ENCODE measurements at places on chromosomes 4 and X.

- no peak for DNase-seq
Observed at GRCh38 chr4:69071286-69071685, 25.0 kb upstream of the UGT2B7 start.

DNA sequence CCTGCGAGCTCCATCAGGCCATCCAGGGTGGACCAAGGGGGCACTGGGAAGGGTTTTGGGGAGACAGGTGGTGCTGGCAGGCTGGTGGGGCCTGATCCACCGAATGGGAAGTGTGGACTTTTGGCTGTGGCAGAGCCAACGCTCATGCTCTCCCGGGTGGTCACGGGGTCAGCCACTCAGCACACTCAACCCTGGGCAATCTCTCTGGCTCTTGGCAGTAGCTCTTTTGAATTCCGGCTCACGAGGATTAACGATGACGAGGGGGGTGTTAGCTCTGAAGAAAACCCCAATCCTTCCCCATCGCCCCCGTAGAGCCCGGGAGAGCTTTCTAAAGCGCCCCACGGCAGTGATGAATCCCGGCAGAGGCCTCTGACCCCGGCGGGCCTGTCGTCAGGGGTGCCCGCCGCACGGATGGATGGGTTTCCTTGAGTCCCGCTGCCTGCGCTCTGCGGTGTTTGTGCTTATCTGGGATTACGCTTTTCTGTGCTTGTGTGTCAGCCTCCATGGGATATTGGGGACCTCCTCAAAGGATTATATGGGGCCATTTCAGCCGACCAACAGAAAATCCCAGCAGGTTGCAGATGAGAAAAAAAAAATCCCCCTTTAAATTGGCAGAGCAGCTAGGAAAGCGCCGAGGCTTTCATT is 156.8 kb upstream of the PSAPL1 start:
- DNase-seq: no peak

- peak; percentile 1 for DNase-seq
Observed at GRCh38 chr4:71732706-71733105, 51.2 kb downstream of the GC start.

DNA sequence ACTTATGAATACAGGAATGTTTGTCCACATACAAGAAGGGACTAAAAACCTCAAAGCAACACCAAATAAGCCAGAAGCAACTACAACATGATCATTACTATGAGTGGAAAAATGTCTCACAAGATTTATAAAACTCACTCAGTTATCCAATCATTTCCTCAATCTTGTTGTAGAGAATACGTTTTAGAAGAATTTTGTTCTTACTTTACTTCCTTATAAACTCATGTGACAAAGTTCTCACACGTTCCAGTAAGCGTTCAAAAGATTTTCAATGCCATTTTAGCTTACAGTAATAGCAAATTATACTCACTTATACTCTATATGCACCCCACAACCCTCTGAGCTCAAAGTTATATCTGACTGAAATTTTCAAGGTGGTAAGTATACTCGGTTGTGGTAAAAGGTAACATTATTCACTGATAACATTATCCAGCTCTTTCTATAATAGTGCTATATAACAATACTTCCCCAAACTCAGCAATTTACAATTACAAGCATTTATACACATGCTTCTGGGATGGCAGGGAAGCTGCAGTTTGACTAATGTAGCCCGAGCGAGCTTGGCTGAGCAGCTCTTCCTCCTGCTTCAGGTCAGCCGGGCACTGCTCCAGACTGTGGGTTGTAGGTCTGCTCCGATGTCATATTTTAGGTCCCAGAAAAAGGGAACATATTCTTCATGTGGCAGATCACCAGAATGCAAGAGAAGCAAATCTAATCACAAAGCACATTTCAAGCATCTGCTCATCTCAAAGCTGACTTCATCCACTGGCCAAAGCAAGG is 226.3 kb downstream of the RCHY1 start:
- no peak for DNase-seq

DNA sequence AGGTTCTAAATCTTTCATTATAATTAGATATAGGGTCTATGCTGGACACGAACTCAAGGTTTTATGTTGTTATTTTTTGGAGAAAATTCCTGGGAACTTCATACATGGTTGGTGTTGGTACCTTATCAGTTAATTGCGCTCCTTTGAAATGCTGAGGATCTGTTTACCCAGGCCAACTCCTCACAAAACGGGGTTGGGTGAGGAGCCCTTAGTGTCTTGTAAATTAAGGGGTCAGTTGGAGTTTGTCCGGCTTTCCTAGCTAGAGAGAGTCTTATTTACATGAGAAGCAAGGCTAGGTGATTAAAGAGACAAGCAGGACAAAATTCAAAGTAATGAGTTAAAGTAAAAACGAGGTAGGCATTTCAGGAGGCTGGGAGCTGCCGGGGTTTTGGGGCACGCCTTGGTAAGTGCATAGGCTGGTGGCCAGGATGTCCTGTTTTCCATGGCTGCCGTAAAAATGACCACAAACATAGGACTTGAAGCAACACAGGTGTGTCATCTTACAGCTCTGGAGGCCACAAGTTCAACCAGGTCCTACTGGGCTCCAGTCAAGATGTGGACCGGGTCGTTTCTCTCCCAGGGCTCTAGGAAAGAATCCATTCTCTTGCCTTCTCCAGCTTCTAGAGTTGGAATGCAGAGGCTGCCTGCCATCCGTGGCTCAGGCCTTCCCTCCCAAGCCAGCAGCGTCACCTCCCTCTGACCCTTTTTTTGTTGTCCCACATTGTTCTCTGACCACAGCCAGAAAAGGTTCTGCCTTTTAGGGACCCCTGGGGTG is 19.8 kb downstream of the PSAPL1 start:
- DNase-seq: no peak

GRCh38 chrX:42541554-42541953 is 236.4 kb downstream of the PPP1R2C start:
- no peak for DNase-seq

DNA sequence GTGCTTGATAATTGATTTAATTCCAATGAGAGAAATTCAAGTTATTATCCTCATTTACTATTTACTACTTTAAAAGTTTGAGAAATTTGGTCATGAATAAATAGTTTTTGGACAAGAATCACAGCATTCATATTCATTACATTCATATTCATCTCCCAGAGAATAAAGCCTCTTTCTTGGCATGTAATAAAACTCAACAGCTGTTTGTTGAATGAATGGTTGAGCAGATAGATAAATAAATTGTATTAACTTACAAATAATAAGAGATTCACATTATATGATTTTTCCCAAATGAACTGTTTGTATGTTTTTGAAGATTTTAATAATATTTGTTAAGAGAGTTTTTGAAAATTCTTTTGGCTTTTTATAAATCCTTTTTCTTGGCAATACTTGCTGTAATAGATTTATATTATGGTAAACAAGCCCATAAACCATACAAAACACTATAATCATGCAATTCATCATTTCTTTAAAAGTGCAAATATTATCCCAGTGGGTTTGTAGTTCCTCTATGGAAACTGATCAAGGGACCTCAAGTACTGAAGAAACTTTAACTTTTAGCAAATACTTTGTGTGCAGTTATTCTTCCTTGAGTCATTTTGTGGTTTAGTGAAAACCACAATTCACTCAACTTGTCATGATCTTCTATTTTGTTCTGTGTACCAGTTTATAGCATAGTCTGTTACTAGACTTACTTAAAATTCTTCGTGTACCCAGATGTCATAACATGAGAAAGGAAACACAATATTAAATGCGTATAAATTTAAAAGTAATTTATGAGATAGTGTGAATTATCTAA is 371.8 kb downstream of the ADGRL3 start:
- peak; percentile 52 for DNase-seq

- no peak for DNase-seq
Observed at GRCh38 chrX:29241809-29242208, 654.6 kb downstream of the IL1RAPL1 start.

- DNase-seq: no peak
Observed at GRCh38 chr4:6891436-6892170, 18.0 kb upstream of the TBC1D14 start.

- no peak for DNase-seq
Observed at GRCh38 chr4:7830747-7831146, 108.9 kb downstream of the AFAP1 start.

GRCh38 chr4:121277194-121278105 is 103.4 kb downstream of the QRFPR start:
- DNase-seq: peak; percentile 2

- no peak for DNase-seq
Observed at GRCh38 chr4:70687392-70687791, 940 bp upstream of the UTP3 start.

DNA sequence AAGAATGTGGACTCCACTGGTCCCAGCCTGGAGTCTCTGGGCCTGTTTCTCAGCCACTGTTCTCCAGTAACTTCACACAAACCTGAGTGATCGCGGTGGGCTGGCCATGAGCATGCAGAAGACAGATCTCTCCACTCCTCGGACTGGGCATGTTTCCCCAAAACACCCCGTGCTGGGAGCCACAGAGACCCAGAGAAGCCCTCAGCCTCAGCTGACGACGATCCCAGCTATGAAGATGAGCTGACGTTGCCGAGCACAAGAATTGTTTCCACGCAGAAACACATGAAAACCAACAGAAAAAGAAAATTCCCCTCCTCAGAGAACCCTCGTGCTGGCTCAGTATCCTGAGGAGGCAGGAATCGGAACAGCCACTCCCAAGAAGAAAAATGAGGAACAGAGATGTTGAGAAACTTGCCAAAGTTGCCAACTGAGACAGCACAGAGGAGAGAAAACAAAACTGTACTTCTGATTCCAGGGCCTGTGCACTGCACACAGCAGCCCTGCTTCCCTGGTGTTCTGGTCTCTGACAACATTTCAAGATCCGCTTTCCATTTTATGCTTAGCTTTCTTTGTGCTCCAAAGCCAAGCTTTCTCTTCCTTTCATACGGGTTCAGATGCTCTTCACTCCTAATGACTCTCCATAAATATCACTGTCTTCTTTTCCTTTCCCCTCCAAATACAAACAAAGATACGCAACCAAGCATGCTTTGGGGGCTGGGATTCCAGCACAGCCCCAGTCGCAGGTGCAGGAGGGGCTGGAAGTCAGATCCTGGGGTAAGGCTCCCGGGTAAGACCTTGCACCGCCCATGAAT is 81.4 kb downstream of the IRF2 start:
- no peak for DNase-seq

- DNase-seq: no peak
Observed at GRCh38 chrX:136674270-136674985, 26.5 kb downstream of the CD40LG start.

DNA sequence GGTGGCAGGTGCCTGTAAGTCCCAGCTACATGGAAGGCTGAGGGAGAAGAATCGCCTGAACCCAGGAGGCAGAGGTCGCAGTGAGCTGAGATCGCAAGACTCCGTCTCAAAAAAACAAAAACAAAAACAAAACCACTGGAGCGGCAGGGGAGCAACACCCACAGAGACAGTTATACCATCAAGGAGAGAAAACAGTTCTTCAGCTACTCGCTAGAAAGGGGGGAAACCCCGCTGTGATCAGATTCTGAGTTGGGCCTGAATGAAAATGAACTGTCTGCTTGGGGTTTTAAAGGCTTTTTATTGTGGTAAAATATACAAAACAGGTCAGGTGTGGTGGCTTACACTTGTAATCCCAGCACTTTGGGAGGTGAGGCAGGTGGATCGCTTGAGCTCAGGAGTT is 16.8 kb upstream of the IRAK1 start:
- DNase-seq: no peak

DNA sequence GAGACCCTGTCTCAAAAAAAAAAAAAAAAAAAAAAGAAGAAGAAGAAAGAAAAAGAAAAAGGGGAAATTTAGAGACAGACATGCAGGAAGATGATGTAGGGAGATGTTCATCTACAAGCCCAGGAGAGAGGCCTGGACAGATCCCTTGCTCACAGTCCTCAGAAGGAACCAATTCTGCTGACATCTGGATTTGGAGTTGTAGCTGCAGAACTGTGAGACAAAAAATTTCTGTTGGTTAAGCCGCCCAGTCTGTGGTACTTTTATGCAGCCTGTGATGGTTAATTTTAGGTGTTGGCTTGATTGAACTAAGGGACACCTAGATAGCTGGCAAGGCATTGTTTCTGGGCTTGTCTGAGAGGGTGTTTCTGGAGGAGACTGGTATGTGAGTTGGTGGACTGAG is 10.1 kb upstream of the STIM2 start:
- no peak for DNase-seq

DNA sequence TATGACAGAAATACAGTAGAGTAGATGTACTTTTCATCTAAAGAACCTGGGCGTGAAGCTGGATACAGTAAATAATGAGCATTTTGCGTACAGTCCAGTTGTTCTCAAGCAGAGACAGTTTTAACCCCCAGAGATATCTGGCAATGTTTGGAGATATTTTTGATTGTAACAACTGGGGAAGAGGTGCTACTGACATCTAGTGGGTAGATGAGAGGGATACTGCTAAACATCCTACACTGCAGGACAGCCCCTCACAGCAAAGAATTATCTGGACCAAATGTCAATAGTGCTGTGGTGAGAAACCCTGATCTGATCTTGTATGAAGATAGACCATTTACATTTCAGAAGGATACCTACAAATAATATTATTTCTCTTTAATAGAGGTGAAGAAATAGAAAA is 200.2 kb upstream of the FAM47A start:
- peak; percentile 11 for DNase-seq

- no peak for DNase-seq
Observed at GRCh38 chrX:23952984-23953907, 45.4 kb downstream of the CXorf58 start.

- DNase-seq: no peak
Observed at GRCh38 chr4:172517391-172517790, 651.2 kb upstream of the GALNT7 start.

DNA sequence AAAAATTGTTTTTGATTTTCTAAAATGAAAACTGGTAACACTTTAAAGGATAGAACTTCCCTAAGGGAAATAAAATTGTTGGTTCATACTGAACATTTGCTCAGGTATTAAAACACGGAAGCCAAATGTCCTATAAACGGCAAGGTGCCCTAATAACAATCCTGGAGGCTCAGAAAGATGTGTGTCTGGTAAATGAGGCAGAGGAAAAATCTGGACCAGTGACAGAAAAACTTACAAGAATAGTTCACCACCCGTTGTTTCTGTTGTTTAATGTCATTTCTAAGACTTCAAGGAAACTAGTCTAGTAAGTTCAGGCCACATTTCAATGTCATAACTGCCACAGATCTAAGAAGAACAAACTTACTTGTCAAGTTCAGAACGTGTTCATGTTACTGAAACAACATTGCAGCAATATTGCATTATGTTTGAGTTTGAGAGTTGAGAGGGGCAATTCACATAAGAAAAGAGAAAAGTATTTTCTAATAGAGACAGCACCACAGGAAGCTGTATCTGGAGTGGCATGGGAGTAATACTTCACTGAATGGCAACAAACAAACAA is 476.6 kb downstream of the GRXCR1 start:
- no peak for DNase-seq

GRCh38 chrX:53003111-53003510 is 44.8 kb upstream of the FAM156A start:
- DNase-seq: no peak

DNA sequence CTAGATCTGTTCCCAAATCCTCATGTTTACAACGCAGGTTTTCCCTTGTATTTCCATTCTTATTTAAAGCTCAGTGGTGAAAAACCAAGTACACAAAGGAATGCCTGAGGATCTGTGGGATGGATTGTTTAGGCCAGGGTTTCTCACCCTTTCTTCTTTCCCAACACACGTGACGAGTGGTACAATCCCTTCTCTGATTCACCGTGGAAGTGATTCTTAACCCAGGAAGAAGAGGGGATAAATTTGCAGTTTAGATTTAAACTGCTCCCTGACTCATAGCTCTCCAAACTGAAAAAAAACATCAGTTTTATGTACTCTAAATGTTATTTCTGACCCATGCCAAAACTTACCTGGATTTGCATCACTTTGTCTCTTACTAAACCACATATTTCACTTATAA is 17.0 kb downstream of the PAQR3 start:
- DNase-seq: peak; percentile 82
